Karpas-422 (cell line): ENCODE measurements at places on chromosomes 7 and 10.

- H3K27ac ChIP-seq: no peak overlapping the region
- no peaks in the 10 kb centered on the region for H3K27me3 ChIP-seq
- no peaks in the 10 kb centered on the region for H3K36me3 ChIP-seq
Measured at GRCh38 chr7:80334908-80335307, 177.0 kb downstream of the GNAT3 start.

DNA sequence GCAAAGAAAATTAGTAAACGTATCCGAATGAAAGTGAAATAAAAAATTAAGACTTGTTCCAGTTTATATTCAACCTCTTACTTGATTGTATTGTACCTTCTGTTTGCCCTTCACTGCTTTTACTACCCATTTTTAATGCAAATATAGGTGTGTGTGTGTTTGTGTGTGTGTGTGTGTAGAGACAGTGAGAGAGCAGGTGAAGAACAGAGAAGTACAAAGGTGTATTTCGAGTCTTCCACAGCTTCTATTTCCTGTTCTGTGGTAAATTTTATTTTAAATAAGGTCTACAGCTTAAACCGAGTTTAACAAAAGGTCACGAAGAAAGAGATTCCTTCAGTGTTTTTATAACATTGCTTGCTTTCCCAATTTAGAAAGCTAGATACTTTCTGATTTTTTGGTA, 12.7 kb upstream of the SVIL start:
- no peak overlapping the region for H3K27ac ChIP-seq
- H3K36me3 ChIP-seq: no peaks in the 10 kb centered on the region
- no peaks in the 10 kb centered on the region for H3K27me3 ChIP-seq
- no peak overlapping the region for H3K4me3 ChIP-seq

- H3K4me1 ChIP-seq: peaks cover 65% of the 10 kb centered on the region
- H3K4me3 ChIP-seq: peak overlapping the region; percentile 81; the same call in 1 of the 2 replicates
- H3K27me3 ChIP-seq: no peaks in the 10 kb centered on the region
- no peak for DNase-seq
- peak overlapping the region; percentile 99 for H3K27ac ChIP-seq
Measured at GRCh38 chr10:112208997-112209396, 25.4 kb upstream of the GPAM start.

GRCh38 chr10:112497347-112497950, 50.4 kb downstream of the VTI1A start:
- DNase-seq: no peak
- H3K4me1 ChIP-seq: no peaks in the 10 kb centered on the region
- H3K27me3 ChIP-seq: no peaks in the 10 kb centered on the region
- no peak overlapping the region for H3K27ac ChIP-seq
- H3K4me3 ChIP-seq: no peak overlapping the region

DNA sequence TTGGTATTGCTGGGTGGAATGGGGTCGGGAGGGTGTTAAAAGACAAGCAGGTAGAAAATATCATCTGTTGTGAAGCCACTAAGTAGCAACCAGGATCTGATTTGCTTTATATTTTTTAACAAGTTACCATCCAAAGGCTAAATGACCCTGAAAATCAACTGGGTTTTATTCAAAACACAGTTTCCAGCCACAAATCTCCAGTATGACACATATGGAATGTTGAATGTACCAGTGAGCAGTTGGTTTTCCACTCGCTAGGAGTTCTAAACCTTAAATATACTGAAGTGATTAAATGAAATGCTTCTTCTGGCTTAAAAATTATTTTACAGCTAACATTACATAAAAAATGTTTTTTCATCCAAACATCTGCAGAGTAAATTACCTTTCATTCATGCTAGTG, 112.5 kb downstream of the PDE1C start:
- no peak for DNase-seq
- H3K4me1 ChIP-seq: no peaks in the 10 kb centered on the region
- H3K27me3 ChIP-seq: no peaks in the 10 kb centered on the region
- no peak overlapping the region for H3K4me3 ChIP-seq
- no peaks in the 10 kb centered on the region for H3K36me3 ChIP-seq

GRCh38 chr10:96511044-96511945, 2.4 kb downstream of the TLL2 start:
- no peaks in the 10 kb centered on the region for H3K27me3 ChIP-seq
- peak; percentile 58 for DNase-seq
- H3K36me3 ChIP-seq: no peaks in the 10 kb centered on the region
- no peak overlapping the region for H3K27ac ChIP-seq
- peaks cover 21% of the 10 kb centered on the region for H3K4me1 ChIP-seq
- no peak overlapping the region for H3K4me3 ChIP-seq

DNA sequence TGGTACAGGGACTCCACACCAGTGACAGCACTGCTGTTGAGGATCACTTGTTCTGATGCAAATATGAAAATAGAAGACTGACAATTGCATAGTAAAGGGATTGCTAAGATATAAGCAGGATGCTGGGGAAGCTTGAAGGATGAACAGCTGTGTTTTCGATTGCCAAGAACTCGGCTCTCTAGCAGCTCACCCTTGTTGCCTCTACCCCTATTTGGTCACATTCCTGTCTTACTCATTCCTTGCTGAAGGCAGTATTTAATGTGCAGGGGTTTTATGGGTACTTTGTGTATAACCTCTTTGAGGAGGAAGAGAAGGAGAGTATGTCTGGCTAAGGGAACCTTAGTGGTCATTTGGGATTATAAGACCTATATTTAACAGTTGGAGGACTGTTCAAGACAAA, 218.8 kb downstream of the AUTS2 start:
- H3K27ac ChIP-seq: no peak overlapping the region
- H3K4me3 ChIP-seq: no peak overlapping the region
- DNase-seq: no peak
- no peaks in the 10 kb centered on the region for H3K27me3 ChIP-seq
- peaks cover 61% of the 10 kb centered on the region for H3K4me1 ChIP-seq
- no peaks in the 10 kb centered on the region for H3K36me3 ChIP-seq

GRCh38 chr10:83995738-83996331, 143.5 kb upstream of the GHITM start:
- H3K36me3 ChIP-seq: no peaks in the 10 kb centered on the region
- no peak for DNase-seq
- H3K27me3 ChIP-seq: no peaks in the 10 kb centered on the region
- no peaks in the 10 kb centered on the region for H3K4me1 ChIP-seq

DNA sequence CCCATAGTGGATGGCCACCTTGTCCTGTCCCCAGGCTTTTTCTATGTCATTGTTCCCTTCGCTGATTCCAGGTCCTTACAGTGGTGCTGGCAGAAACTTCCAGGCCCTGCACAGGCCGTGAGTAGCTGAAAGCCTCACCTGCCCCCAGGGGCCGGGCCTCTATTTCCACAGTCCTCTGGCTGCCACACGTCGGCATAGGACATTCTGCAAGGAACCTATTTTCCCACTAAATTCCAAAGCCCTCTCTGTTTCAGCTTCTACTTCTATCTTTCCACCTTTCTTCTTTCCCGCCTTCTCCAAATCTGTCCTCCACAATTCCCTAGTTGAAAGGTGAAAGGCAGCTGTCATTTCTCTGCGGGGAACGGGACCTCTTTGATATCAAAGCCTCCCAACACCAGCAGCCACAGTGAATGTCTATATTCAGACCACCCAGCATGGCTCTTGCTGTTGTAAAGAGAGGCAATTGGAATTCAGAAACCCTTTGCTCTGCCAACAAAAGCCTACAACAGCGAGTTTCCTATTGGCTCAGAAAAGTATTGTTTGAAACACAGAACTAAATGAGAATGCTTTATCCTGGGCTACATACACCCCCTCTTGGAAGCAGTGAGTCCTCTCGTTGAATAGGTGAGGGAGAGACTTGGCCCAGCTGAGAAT, 607.7 kb downstream of the GALNT17 start:
- H3K36me3 ChIP-seq: no peaks in the 10 kb centered on the region
- no peak for DNase-seq
- no peaks in the 10 kb centered on the region for H3K27me3 ChIP-seq
- no peaks in the 10 kb centered on the region for H3K4me1 ChIP-seq
- H3K27ac ChIP-seq: no peak overlapping the region
- no peak overlapping the region for H3K4me3 ChIP-seq

GRCh38 chr7:25844102-25844870, 307.7 kb upstream of the NFE2L3 start:
- H3K27ac ChIP-seq: no peak overlapping the region
- H3K4me1 ChIP-seq: no peaks in the 10 kb centered on the region
- no peaks in the 10 kb centered on the region for H3K27me3 ChIP-seq
- no peaks in the 10 kb centered on the region for H3K36me3 ChIP-seq
- H3K4me3 ChIP-seq: no peak overlapping the region
- no peak for DNase-seq

- no peaks in the 10 kb centered on the region for H3K27me3 ChIP-seq
- no peaks in the 10 kb centered on the region for H3K4me1 ChIP-seq
- no peak overlapping the region for H3K4me3 ChIP-seq
- H3K36me3 ChIP-seq: no peaks in the 10 kb centered on the region
- no peak overlapping the region for H3K27ac ChIP-seq
Measured at GRCh38 chr7:78179827-78180477, 381.4 kb downstream of the PHTF2 start.

DNA sequence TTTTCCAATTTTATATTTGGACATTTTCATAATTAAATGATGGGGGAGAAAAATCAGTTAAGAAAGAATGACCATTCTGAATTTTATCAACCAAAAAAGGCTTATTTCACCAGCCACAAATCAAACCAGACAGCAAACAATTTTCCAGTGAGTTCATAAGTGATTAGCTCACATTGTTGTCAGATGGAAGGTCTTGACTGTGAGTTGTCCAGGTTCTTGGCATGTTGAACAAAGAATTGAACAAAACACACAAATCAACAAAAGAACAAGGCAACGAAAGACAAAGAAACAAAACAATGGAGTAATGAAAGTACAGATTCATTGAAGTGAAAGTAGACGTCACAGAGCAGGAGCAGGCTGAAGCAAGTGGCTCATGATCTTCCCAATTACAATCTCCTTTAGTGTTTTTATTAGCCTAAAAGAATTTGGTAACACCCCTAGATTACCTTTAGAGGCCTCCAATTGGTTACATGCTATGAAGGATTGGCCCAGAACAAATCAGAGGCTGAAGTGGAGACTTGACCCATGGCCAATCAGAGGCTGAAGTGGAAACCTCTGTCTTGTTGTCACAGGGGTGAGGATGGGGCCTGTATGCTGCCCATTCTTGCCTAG, 248.7 kb downstream of the NEBL start:
- no peaks in the 10 kb centered on the region for H3K36me3 ChIP-seq
- no peak overlapping the region for H3K27ac ChIP-seq
- no peaks in the 10 kb centered on the region for H3K27me3 ChIP-seq
- no peak for DNase-seq

GRCh38 chr10:28715757-28716156, 38.4 kb downstream of the BAMBI start:
- H3K4me1 ChIP-seq: no peaks in the 10 kb centered on the region
- no peaks in the 10 kb centered on the region for H3K36me3 ChIP-seq
- H3K4me3 ChIP-seq: no peak overlapping the region
- DNase-seq: no peak
- H3K27me3 ChIP-seq: no peaks in the 10 kb centered on the region

GRCh38 chr10:121531076-121531829, 67.0 kb downstream of the FGFR2 start:
- peaks cover 6% of the 10 kb centered on the region; the same call in 1 of the 2 replicates for H3K4me1 ChIP-seq
- DNase-seq: no peak
- H3K27me3 ChIP-seq: no peaks in the 10 kb centered on the region
- H3K4me3 ChIP-seq: no peak overlapping the region

- H3K27me3 ChIP-seq: no peaks in the 10 kb centered on the region
- no peak for DNase-seq
Measured at GRCh38 chr7:1083729-1084657, 3.9 kb upstream of the GPER1 start.

DNA sequence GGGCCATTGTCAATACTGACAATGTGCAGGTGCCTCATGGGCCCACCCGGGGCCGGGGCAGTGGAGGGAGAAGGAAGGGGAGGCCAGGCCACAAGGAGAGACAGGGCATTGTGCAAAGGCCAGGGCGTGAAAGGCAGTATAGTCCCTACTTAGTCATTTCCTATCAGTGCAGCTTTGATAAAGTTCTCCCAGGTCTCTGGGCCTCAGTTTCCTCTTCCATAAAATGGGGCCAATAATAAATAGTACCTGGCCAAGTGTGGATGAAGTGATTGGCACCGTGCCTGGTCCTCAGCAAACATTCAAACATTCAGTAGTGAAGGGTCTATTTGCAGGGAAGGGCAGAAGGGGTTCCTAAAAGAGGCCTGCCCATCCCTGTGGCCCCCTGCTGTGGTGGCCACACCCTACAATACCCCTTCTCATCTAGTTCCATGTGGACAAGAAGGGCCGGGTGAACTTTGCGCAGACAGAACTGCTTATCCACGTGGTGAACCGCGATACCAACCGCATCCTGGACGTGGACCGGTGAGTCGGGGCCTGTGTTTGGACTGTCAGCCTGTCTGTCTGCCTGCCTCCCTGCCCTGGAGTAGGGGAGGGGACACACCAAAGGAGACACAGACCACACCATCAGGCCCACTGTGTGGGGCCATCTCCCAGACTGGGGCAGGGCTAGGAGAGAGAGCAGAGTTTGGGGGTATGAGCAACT, 36.9 kb upstream of the VSIR start:
- no peaks in the 10 kb centered on the region for H3K27me3 ChIP-seq
- no peak overlapping the region for H3K27ac ChIP-seq
- H3K4me3 ChIP-seq: no peak overlapping the region
- H3K36me3 ChIP-seq: no peaks in the 10 kb centered on the region
- no peak for DNase-seq
- H3K4me1 ChIP-seq: no peaks in the 10 kb centered on the region

DNA sequence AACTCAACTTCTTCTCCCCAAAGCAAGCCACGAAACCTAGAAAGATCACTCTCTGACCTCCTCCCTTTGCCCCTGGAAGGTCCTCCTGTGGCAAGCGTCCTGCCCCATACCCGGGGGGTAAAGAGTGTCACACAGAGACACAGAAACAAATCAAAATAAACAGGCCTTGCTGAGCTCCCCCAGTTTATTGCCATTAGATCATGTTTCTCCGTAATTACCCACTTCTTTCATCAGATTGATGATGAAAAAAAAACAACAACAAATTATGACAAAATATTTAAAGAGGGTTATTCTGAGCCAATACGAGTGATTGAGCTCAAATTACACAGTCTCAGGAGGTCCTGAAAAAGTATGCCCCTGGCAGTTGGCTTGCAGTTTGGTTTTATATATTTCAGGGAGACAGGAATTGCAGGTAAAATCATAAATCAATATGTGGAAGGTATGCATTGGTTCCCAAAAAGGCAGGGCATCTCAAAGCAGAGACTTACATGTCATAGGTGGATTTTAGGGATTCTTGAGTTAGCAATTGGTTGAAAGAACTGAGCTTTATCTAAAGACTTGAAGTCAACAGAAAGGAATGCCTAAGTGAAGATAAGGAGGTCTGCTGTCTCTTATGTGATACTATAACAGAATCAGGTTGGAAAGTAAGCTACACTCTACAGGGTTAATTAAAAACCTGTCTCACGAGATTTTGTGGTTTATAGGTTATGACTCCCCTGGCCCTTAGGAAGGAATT, 86.2 kb downstream of the APBB1IP start:
- no peak for DNase-seq
- no peak overlapping the region for H3K27ac ChIP-seq
- no peak overlapping the region for H3K4me3 ChIP-seq
- H3K36me3 ChIP-seq: peaks cover 48% of the 10 kb centered on the region
- H3K4me1 ChIP-seq: no peaks in the 10 kb centered on the region

GRCh38 chr7:1496531-1497292, 7.5 kb downstream of the INTS1 start:
- peaks cover 1% of the 10 kb centered on the region for H3K4me1 ChIP-seq
- H3K36me3 ChIP-seq: no peaks in the 10 kb centered on the region; the same call in 1 of the 2 replicates
- no peak overlapping the region for H3K4me3 ChIP-seq
- no peaks in the 10 kb centered on the region for H3K27me3 ChIP-seq
- H3K27ac ChIP-seq: no peak overlapping the region
- no peak for DNase-seq

- no peaks in the 10 kb centered on the region for H3K27me3 ChIP-seq
- peak; percentile 50 for DNase-seq
- H3K27ac ChIP-seq: no peak overlapping the region
- H3K4me1 ChIP-seq: no peaks in the 10 kb centered on the region
- H3K4me3 ChIP-seq: no peak overlapping the region
Measured at GRCh38 chr7:82740246-82740848, 296.8 kb upstream of the CACNA2D1 start.
